Brain microvascular endothelial cell (primary cell): ENCODE measurements at places on chromosomes 16 and 17.
A peak's percentile ranks its signal among the peaks of the same experiment; 100 is the strongest.

DNA sequence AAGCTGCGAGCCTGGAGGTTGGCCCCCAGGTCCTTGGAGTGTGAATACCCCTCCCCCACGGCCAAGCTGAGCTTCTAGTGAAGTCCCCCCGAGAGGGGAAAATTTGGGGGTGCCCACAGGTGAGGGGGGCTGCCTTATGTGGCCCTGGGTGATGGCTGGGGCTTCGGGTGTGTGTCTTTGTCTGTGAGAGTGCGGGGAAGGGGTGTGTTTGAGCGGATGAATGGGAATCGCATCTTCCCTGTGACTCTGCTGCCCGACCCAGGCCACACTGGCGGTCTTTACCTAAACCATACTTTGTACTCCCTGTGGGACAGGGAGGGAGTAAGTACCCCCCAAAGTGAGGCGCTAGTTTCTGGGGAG, 1.3 kb downstream of the SBK1 start:
- DNase-seq = no peak

GRCh38 chr16:70604407-70605282, 41.7 kb upstream of the IL34 start:
- DNase-seq = no peak

DNA sequence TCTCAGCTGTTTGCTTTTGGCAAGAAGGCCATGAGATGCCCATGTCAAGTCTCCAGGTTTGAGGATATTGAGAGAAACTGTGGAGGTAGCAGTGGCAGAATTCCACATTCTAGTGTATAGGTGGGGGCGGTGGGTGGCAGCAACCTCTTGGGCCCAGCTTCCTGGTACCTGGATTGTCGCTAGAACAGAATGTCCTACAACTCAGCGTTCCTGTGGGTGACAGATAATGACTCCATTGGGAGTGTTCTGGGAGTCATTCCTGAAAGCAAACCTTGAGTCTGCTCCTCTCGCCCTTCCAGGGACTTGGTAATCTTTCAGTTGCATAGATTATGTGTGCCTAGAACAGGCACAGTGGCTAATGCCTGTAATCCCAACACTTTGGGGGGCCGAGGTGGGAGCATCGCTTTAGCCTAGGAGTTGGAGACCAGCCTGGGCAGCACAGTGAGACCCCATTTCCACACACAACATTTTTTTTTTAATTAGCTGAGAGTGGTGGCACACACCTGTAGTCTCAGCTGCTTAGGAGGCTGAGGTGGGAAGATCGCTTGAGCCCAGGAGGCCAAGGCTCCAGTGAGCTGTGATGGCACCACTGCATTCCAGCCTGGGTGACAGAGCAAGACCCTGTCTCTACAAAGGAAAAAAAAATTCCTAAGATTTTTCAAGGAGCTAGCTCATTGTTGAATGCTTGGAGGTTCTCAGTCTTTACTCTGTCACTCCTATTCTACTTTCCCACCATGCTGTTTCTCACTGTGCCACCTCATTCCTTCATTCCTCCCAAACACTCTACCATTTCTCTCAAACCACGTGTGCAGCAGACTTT, 37.9 kb upstream of the METTL16 start:
- no peak for DNase-seq

GRCh38 chr17:29251184-29251583, 4.5 kb downstream of the CRYBA1 start:
- DNase-seq = no peak

GRCh38 chr17:50087246-50087911, 7.8 kb upstream of the PDK2 start:
- peak; percentile 71 for DNase-seq

DNA sequence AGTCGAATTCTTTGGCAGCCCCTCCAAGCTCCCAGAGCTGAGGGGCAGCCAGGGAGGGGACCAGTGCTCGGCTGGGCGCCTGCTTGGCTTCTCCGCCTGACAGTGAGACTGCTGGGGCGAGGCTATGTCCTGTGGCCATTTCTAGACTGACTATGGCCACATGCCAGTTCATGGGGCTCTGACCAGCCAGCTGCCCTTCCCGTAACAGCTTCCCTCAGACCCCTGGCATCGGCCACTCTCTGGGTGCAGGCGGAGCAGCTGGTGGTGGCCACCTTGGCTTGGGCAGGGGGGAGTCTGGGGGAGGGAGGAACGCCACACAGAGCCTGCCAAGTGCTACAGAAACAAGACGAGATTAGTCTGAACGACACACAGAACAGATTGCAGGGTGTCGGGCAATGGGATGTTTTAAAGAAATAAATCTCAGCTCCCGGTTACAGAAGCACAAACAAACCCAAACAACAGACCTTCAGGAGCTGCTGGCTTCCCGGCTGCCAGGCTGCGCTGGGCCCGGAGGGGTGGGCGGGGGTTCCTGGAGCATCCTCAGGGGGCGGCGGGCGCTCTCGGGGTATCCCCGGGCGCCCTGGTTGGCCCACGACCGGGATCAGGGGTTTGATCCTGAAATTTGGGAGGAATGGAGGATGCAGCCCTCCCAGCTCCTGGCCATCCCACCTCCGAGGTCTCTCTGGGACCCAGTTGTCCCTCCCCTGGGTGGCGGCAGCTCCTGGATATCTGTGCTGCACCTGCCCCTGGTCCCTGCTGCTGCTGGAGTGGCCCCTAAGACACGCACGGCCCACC, 34.5 kb downstream of the TBC1D16 start:
- no peak for DNase-seq

DNA sequence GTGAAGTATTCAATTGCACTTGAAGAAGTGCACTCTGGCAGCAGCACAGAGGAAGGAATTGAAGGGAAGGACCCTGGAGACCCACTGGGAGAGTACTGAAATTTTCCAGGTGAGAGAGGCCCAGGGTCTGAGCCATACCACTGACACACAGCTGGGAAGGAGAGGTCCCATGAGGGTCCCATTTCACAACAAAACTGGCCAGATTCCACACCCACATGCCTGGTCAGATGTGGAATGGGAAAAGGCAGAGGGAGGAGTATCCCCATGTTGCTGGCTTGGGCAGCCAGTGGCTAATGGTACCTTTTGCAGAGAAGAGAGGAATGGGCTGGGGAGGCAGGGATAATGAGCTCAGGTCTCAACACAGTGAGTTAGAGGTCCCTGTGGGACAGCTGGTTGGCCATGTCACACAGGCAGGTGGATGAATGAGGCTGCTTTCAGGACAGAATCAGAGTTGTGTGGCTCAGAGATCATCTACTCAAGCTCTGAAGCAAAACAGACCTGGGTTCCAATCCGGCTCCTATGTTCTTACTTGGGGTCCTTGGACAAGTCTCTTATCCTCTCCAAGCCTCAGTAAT, 26.2 kb upstream of the NGFR start:
- no peak for DNase-seq

- no peak for DNase-seq
These were observed 169.8 kb downstream of the WSCD1 start for GRCh38 chr17:6240001-6240400.

DNA sequence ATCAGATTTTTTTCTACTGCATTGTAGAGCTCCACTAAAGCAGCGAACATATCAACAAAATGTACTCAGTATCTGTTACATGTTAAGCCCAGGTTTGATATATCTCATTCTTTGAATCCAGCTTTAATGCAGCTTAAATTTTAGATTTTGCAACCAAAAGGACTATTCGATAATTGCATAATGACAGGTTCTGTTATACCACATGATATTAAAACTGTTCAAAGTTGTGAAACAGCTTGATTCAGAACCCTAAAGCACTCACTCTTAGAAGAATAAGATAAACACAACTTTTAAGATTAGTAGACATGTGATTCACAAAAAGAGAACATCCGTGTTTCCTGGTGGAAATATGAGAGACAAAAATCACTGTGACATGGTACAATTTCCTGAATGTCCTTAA, 427.9 kb downstream of the CDH11 start:
- DNase-seq = no peak

DNA sequence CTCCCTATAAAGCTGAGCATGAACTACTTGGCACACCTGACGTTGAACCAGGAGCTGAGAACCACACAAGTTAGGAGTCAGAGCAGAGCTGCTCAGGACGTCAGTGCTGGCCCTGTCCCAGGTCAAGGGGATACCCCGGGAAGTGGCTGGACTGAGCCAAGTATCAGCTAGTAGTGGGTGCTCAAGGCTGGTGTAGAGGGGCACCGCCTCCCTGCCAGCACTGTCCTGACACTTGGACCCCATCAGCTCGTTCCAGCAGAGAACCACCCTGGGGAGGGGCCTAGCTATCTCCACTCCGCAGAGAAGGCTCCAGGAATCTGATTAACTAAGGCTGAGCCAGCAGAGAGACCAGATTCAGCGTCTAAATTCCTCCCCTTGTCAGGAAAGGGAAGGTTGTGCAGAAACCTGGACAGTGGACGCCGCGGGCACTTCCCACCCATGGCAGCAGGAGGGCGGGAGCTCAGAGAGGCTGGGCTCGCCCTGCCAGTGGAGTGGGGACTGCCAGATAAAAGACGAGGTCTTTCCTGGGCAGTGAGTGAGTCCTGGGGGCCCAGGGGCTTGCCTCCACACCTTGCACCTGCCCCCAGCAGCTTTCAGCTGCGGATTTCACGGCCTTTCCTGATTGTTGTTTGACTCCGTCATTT, 21.0 kb downstream of the C16orf90 start:
- no peak for DNase-seq

GRCh38 chr16:56203052-56203451, 11.8 kb downstream of the GNAO1 start:
- DNase-seq = peak; percentile 19

- no peak for DNase-seq
These were observed 43.6 kb upstream of the JPH3 start for GRCh38 chr16:87558682-87559081.

- no peak for DNase-seq
These were observed 31.3 kb downstream of the ZCCHC14 start for GRCh38 chr16:87461466-87461991.

- DNase-seq = no peak
These were observed 64.1 kb downstream of the SPACA3 start for GRCh38 chr17:33055746-33056145.

GRCh38 chr16:74626741-74627416, 20.0 kb upstream of the GLG1 start:
- DNase-seq = no peak

DNA sequence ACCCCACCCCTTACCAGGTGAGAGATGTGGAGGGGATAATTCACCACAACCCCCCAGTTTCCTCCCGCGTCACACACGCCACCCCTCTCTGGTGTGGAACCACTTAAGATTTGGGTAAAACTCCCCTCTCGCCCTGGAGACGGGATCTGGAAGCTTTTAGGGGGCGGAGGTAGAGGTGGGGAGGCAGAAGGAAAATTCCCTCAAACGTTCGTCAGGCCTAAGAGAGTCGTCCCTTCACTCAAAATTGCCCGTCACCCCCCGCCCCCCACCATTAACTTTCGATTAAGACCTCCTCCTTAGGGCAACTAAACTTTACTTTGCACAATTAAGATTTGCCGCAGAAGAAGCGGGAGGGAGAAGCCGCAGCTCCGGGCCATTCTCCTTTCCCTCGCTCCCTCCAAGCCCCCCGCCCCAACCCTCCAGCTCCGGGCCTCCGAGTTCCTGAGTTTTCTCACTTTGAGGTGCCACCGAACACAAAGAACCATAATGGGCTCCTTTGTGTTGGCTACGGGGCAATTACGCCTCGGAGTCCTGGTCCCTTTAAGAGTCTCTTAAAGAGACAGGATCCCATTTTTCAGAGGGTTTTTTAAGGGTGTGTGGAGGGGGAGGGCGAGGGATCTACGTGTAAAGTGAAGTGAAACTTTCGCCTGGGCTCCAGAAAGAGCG, 985 bp upstream of the FZD2 start:
- DNase-seq = no peak

- peak; percentile 62 for DNase-seq
These were observed 53.9 kb upstream of the ERCC4 start for GRCh38 chr16:13866073-13866472.

GRCh38 chr16:1870365-1871082, 1.4 kb downstream of the MEIOB start:
- peak; percentile 80 for DNase-seq

- no peak for DNase-seq
These were observed 20.2 kb downstream of the CDK5RAP3 start for GRCh38 chr17:47990962-47991731.

- no peak for DNase-seq
These were observed 61.2 kb downstream of the RAB11FIP4 start for GRCh38 chr17:31452561-31453110.

- DNase-seq = peak; percentile 13
These were observed 102.5 kb downstream of the MRM1 start for GRCh38 chr17:36703860-36704266.

DNA sequence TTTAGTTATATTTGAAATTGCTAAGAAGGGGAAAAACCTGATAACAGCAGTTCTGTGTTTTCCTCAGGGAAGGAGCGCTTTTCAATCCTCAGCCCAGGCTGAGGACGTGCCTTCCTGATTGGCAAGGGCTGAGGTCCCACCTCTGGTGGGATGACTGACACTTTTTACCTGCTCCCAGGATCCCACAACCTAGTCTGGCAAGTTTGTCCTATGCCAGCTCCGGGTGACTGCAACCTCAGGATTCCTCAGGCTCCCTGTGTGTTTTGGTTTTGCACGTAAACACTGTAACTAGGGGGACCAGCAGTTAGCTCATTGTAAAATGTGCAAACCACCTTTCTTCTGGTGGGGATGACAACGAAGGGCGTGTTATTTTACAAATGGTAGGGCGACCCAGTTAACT, 7.5 kb downstream of the MARCHF10 start:
- DNase-seq = no peak

GRCh38 chr17:46010597-46011186, 11.6 kb downstream of the STH start:
- DNase-seq = no peak

DNA sequence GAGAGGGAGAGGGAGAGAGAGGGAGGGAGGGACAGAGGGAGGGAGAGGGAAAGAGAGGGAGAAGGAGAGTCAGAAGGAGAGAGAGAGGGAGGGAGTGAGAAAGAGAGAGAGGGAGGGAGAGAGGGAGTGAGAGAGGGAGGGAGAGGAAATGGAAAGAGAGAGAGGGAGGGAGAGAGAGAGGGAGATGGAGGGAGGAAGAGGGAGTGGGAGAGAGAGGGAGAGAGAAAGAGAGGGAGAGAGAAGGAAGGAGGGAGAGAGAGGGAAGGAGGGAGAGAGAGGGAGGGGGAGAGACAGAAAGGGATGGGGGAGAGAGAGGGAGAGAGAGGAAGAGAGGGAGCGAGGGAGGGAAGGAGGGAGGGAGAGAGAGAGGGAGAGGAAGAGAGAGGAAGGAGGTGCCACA, 72.8 kb downstream of the AXIN2 start:
- DNase-seq = no peak

DNA sequence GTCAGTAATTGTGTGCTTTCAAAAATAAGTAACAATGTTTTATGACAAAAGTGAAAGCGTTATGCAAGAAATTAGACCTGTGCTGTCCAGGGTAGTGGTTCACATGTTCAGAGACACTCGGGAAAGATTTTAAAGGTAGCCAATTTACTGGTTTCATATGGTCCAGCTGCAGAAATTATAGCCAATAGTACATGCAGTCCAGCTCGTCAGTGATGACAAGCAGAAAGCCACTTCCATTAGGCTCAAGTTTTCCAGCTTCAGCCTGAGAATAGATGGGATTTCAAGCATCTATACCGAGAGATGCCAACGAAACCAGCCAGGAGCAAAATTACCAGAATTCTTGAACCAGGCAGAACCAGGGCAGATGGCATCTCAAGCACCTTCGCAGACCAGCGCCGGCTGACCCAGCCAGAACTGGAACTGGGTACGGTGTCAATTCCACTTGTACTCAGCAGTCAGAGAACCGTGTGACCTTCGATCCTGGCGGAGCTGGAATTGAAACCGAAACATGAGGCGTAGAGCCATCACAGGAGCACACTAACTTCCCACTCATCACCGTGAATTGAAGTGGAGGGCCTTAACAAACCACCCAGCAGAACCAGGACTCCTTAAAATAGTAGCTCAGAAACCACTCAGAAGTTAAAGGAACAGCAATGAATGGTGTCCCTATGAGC, 207.9 kb upstream of the HSBP1 start:
- no peak for DNase-seq

GRCh38 chr16:53770641-53771040, 66.7 kb downstream of the FTO start:
- no peak for DNase-seq
